Islet precursor cell (in vitro differentiated cells): ENCODE measurements at places on chromosomes 4 and X.

DNA sequence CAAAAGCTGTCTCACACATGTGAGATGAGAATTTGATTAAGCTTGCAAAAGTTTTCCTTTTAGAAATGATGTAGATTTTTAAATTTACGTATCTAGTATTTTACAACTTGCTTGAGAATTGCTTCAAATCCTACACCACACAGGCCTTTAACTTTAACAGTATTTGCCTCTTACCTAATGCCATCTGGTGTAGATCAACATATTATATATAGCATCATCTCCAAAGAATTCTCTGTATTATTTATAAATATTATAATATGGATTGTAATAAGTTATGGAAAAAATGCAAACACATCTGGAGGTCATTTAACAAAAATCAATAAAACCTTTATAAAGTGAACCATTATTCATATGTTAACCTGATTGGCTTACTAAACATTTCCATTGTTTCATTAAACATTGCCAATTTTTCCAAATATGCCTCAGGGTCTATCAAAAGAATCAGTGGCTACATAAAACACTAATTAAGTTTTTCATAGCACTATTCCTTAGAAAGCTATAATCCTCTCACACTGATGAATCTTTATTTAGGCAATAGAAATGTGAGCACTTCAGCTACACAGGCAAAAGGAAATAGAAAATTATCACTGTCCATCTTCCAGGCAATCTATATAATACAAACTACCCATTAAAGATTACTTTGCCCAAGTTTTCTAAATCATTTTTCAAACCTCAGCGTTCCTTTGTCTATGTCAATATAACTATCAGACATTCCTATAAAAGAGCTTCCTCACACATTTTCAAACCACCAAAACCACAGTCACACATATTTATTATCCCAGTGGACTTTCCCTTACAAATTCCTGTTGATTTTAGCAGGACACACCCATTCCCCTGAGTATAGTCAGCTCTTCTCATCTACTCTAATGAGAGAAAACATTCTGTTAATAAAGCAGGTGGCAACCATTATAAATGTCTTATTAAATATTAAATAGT, 83.5 kb upstream of the INTU start:
- no peak for DNase-seq

GRCh38 chr4:112289407-112290253, 3.9 kb upstream of the TIFA start:
- DNase-seq: no peak

- DNase-seq: peak; percentile 17
Measured at GRCh38 chrX:52933976-52934703, 24.2 kb downstream of the FAM156A start.

DNA sequence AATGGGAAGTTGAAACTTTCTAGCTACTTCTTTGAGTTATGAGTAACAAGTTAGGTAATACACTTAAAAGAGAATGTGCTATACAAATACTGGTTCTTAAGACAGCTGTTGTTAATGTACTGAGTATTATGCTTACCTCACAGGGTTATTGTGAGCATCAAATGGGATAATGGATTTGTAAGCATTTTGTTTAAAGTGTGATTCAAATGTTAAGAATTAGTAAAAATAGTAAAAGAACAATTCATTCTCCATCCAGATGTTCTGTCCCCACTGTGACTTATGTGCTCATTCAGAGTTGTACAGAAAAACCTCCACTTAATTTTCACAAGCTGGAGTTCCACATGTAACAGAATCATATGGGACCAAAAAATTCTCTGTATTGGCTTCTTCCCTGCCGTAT, 63.6 kb downstream of the AR start:
- DNase-seq: no peak

DNA sequence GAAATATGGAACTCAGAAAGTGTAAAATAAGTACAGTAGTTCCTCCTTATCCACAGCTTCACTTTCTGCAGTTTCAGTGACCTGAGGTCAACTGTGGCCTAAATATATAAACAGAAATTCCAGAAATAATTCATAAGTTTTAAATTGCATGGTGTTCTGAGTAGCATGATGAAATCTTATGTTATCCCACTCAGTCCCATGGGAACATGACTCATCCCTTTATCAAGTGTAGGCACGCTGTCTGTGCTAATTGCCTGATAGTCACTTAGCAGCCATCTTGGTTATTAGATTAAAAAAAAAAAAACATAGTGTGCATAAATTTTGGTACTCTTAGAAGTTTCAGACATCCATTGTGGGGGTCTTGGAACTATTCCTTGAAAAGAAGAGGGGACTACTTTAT, 983.4 kb upstream of the ADGRL3 start:
- DNase-seq: no peak

GRCh38 chrX:39492497-39493162, 605.1 kb downstream of the BCOR start:
- no peak for DNase-seq

DNA sequence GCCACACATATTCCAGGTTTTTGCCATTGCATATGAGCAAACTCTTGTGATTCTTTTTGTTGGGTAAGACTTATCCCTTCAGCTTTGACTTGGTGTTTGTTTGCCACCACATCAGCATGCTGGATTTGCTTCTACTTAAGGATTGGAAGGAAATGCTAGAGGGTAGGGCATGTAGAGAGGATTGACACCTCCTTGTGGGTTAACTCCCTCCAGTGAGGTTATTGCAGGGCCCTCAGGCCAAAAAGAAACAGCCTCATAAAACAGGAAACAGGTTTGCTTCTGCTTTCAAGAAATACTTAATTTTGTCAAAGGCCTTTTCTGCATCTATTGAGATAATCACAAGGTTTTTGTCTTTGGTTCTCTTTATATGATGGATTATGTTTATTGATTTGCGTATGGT, 15.2 kb upstream of the INPP4B start:
- DNase-seq: no peak

DNA sequence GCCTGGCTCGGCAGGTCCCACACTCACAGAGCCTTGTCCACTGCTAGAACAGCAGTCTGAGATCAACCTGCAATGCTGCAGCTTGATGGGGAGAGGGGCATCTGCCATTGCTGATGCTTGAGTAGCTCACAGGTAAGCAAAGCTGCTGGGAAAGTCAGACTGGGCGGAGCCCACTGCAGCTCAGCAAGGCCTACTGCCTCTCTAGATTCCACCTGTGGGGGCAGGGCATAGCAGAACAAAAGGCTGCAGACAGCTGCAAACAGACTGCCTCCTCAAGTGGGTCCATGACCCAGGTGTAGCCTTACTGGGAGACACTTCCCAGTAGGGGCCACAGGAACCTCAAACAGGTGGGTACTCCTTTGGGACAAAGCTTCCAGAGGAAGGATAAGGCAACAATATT, 110.6 kb upstream of the ADAMTS3 start:
- no peak for DNase-seq

- DNase-seq: peak; percentile 52
Measured at GRCh38 chr4:173990126-173990868, 293.2 kb downstream of the FBXO8 start.

- no peak for DNase-seq
Measured at GRCh38 chr4:7812231-7812857, 127.3 kb downstream of the AFAP1 start.

GRCh38 chr4:41657561-41657960, 91.0 kb downstream of the PHOX2B start:
- DNase-seq: no peak

GRCh38 chr4:157521906-157522305, 301.4 kb downstream of the GRIA2 start:
- DNase-seq: no peak

- no peak for DNase-seq
Measured at GRCh38 chr4:138092060-138092459, 150.1 kb downstream of the SLC7A11 start.

DNA sequence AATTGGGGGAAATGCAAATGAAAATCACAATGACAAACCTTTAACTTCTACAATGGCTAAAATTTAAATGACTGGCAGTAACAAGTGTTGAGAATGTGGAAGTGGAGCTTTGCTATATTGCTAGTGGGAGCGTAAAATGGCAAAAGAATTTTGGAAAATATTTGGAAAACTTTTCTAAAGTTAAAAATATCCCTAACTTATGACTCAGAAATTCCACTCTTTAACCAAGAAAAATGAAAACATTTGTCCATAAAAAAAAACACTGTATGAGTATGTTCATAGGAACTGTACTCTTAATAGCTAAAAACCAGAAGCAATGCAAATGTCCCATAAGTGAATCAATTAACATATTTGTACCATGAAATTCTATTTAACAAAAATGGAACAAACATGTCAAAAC, 3.6 kb downstream of the TBCK start:
- no peak for DNase-seq

GRCh38 chr4:183636503-183636902, 22.5 kb downstream of the RWDD4 start:
- no peak for DNase-seq

DNA sequence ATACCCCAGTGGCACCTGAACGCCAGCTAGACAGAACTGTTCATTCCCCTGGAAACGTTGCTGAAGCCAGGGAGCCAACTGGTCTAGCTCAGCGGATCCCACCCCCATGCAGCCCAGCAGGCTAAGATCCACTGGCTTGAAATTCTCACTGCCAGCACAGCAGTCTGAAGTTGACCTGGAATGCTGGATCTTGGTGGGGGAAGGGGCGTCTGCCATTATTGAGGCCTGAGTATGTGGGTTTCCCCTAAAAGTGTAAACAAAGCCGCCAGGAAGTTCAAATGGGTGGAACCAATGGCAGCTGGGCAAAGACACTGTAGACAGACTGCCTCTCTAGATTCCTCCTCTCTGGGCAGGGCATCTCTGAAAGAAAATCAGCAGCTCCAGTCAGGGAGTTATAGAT, 213.0 kb downstream of the NKX6-1 start:
- DNase-seq: peak; percentile 52

GRCh38 chrX:57918750-57919436, 8.6 kb upstream of the ZXDA start:
- no peak for DNase-seq

DNA sequence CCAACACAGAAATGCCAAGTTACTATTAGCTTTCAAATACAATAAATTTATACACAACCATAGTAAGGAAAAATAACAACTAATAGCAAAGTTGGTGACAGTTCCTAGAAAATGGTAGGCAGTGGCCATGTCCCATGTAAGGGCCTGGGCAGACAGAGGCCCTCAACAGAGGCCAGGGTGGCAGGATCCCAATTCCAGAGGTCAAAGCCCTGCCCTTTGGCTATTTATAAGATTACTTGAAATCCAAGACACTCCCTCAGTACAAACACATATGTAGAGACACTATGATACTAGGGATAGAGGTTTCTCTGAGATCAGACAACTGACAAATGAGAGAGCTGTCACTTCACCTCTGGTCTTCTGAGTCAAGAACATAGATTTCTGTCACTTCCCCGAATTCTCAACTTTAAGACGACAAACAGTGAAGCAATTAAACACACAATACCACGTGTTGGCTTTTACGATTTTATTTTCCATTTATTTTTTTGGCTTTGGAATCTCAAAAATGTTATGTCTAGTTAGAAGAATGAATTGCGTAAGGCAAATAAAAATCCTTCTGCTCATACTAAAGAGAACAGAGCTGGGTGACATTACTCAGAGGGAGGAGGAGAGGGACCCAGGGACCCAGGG, 16.3 kb upstream of the MAOB start:
- DNase-seq: no peak

GRCh38 chr4:5753366-5753765, 42.4 kb downstream of the EVC start:
- no peak for DNase-seq

DNA sequence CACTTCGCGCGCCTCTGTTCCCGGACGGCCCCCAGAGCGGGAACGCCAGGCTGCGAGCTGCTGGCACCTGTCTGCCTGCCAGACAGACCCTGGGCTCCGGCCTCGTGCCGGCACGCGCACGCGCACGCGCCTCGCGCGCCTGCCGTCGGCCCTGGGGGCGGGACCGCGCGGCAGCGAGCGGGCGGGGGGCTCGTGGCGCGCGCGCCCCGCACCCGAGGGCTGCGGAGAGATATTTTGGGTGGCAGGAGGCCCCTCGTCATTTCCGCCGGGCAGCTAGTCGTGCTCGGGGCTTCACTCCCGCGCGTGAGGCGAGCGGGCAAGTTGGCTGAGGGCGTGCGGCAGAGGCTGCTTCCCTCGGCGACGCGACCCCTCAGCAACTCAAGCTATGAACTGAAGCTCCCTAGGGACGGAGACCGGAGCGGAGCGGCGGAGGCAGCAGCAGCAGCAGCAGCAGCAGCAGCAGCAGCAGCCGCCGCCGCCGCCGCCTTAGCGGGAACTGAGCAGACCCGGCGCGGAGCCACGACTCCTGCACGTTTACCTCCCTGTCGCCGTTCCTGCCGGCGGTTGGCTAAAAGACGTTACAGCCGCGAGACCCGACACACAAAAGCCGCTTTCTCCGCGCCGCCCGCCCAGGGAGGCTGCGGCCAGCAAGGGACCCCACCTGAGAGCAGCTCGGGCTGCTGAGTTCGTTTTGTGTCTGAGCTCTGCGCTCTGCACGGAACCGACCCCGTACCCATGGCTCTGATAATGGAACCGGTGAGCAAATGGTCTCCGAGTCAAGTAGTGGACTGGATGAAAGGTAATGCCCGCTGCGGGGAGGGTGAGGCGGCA, at the start of gene CNKSR2:
CNKSR2 (plus strand) TSS at position 256 of the 831 bp plus-strand sequence; CDS start at position 736, 480 bp downstream.
- DNase-seq: peak; percentile 87

DNA sequence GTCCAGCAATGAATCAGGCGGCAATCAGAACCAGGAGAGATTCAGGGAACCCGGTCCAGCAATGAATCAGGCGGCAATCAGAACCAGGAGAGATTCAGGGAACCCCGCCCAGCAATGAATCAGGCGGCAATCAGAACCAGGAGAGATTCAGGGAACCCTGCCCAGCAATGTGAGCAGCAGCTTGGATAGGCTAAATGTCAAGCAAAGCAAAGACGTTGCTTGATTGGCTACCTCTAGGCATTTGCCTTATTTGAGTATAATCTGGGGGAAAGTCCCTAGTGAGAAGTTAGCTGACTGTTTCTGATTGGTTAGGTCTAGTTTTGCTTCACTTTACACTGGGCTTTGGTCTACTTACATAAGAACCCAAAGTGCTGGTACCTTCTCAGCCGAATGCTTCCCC, 1212.2 kb upstream of the TENM3 start:
- no peak for DNase-seq

DNA sequence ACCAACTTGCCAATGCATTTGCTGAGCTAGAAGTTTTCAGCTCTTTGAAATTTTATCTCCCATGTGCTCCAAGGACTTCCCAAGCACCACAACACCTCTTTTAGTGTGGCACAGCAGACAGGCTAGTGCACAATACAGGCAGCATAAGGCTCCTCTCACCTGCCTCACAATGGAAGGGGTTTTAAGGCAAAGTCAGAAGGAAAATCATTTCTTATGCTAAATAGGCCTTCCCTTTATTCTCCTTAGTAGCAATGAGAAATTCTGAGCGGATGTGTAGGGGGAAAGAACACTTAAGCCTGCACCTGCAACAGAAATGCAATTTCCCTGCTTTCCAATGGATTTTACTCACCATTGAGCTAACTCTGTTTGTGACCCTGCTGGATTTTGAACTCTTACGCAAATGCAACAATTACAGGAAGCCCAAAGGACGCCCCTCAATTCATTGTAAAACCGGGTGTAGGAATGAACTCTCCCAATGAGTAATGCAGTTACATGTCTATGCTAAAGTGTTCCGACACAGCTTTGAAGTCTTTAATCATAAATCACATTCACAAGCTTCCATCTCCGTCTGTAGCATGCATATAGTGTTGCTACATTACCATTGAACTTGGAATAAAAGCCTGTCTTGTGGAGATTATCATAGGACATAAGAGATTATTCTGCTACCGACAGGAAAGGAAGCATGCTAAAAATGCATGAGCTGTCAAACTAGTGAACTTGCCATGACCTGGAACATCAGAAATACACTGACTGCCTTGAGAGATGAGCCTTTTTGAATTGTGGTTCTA, 1084.9 kb downstream of the RPA4 start:
- DNase-seq: no peak
